Stimulated activated naive B cell treated with anti-CD40 and anti-IgM and Interleukin-4, amounts not matched to agents 10 μg/mL and 1 μg/mL and 100 μg/mL, for 72 hours (primary cell): ENCODE measurements at places on chromosomes 3 and 15.

- H3K27me3 ChIP-seq = no peaks in the 10 kb centered on the region
- H3K36me3 ChIP-seq = no peaks in the 10 kb centered on the region
- H3K4me1 ChIP-seq = no peaks in the 10 kb centered on the region
- H3K4me3 ChIP-seq = no peak overlapping the region
Observed at GRCh38 chr3:26558257-26558656, 64.3 kb upstream of the LRRC3B start.

- no peaks in the 10 kb centered on the region for H3K36me3 ChIP-seq
- no peak overlapping the region for H3K4me3 ChIP-seq
Observed at GRCh38 chr3:37856381-37856780, 5.3 kb upstream of the CTDSPL start.

DNA sequence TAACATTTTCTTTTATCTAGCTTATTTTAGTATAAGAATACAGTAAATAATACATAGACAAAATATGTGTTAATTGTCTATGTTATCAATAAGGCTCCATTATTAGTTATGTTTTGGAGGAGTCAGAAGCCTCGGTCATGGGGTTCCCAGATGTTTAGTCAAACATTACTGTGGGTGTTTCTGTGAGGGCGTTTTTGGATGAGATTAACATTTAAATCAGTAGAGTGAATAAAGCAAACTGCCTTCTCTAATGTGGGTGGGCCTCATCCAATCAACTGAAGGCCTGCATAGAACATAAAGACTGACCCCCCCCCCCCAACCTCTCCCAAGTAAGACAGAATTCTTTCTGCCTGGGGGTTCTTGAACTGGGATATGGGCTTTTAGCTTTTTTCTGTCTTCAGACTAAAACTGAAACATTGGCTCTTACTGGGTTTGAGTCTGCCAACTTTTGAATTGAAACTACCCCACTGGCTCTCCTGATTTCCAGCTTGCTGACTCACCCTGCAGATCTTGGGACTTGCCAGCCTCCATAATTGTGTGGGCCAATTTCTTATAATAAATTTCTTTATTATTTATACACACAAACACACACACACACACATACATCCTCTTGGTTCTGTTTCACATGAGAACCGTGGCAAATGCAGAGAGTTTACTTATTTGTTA is 192.0 kb downstream of the TPRG1 start:
- no peak overlapping the region for H3K4me3 ChIP-seq
- no peaks in the 10 kb centered on the region for H3K4me1 ChIP-seq
- no peak for DNase-seq
- no peaks in the 10 kb centered on the region for H3K36me3 ChIP-seq
- no peak overlapping the region for H3K27ac ChIP-seq

- peaks cover 8% of the 10 kb centered on the region for H3K27me3 ChIP-seq
- H3K4me3 ChIP-seq = no peak overlapping the region
- no peak overlapping the region for H3K27ac ChIP-seq
- H3K36me3 ChIP-seq = no peaks in the 10 kb centered on the region
- DNase-seq = no peak
Observed at GRCh38 chr3:3648988-3649679, 150.1 kb upstream of the LRRN1 start.

GRCh38 chr15:65824031-65824743 is 32.1 kb upstream of the DENND4A start:
- H3K4me3 ChIP-seq = no peak overlapping the region
- DNase-seq = no peak
- H3K36me3 ChIP-seq = no peaks in the 10 kb centered on the region
- peaks cover 40% of the 10 kb centered on the region for H3K4me1 ChIP-seq

- no peak overlapping the region for H3K4me3 ChIP-seq
- no peaks in the 10 kb centered on the region for H3K36me3 ChIP-seq
- H3K27me3 ChIP-seq = peaks cover 4% of the 10 kb centered on the region
- DNase-seq = no peak
Observed at GRCh38 chr3:22360970-22361369, 610.0 kb upstream of the ZNF385D start.

DNA sequence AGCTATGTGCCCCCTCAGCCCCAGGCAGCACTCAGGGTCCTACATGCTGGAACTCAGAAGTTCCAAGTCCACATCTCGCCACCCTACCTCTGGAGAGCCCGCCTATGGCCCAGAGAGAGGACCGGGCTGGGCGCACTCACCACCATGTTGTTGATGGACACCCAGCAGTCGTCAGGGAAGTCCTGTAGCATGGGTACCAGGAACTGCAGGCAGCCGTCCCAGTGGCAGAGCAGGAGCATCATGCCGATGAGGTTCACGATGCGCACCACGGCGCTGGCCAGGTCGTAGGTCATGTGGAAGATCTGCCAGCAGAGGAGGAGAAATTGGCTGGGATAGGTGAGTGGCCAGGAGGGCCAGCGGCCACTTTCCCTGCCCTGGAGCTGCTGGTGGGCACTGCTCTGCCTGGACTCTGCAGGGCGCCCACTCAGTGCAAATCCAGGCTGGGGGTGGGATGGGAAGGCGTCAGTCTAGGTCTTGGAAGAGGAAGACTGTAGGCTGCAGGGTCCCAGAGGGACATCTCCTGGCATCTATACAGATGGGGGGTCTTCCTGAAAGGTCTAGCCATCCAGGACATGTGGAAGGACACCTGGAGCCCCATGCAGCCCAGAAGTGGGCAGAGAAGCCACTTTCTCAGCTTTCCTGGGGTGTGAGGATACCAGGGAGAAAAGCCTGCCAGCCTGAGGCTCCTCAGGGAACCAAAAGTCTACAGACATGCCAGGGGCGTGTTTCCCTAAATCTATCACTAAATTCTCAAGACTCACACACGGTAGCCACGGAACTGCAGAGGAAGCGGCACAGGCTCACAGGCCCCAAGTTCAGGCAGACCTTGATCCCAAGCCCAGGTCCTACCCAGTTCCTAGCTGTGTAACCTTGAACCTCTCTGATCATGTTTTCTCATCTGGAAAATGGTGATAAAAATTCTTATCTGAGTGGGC is 36.5 kb downstream of the HCN4 start:
- peaks cover 5% of the 10 kb centered on the region for H3K4me1 ChIP-seq
- DNase-seq = no peak
- H3K36me3 ChIP-seq = no peaks in the 10 kb centered on the region

GRCh38 chr15:32679298-32679690 is 37.8 kb downstream of the SCG5 start:
- H3K27ac ChIP-seq = no peak overlapping the region
- no peak for DNase-seq
- H3K27me3 ChIP-seq = no peaks in the 10 kb centered on the region
- H3K36me3 ChIP-seq = no peaks in the 10 kb centered on the region
- H3K4me1 ChIP-seq = no peaks in the 10 kb centered on the region

- peaks cover 15% of the 10 kb centered on the region for H3K36me3 ChIP-seq
- no peak for DNase-seq
- no peaks in the 10 kb centered on the region for H3K27me3 ChIP-seq
- H3K27ac ChIP-seq = peak overlapping the region; percentile 99
- H3K4me1 ChIP-seq = peaks cover 35% of the 10 kb centered on the region
Observed at GRCh38 chr3:169772305-169772896, 795 bp upstream of the MYNN start.

- H3K36me3 ChIP-seq = peaks cover 42% of the 10 kb centered on the region
- peaks cover 27% of the 10 kb centered on the region for H3K4me1 ChIP-seq
- peak overlapping the region; percentile 70 for H3K27ac ChIP-seq
- peak overlapping the region; percentile 31 for H3K4me3 ChIP-seq
- H3K27me3 ChIP-seq = no peaks in the 10 kb centered on the region
- no peak for DNase-seq
Observed at GRCh38 chr15:84773716-84774115, 25.3 kb downstream of the ZNF592 start.

DNA sequence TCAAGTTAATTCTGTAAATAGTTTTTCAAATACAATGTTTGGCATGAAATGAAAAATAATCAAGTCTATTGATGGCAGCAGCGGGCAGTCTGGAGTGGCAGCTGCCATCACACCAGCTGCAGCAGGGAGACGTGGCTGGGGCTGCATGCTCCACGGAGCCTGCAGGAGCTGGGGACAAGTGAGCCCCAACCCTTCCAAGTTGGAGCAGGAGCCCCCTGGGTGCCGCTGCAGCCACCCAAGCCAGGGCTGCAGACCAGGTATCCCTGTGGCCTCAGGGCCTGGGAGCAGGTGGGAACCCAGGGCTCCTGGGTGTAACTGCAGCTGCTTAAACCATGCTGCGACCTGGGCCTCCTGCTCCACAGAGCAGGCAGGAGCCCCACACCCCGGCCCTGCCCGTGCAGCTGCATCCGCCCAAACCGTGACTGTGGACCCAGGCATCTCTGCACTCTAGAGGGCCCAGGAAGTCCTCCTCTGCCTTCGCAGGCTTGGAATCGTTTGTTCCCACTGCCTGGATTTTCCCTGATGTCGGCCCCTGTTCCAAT is 257.4 kb downstream of the PLOD2 start:
- H3K36me3 ChIP-seq = no peaks in the 10 kb centered on the region
- DNase-seq = no peak
- no peaks in the 10 kb centered on the region for H3K4me1 ChIP-seq
- H3K27ac ChIP-seq = no peak overlapping the region
- H3K4me3 ChIP-seq = no peak overlapping the region

- DNase-seq = no peak
- H3K27me3 ChIP-seq = no peaks in the 10 kb centered on the region
- no peaks in the 10 kb centered on the region for H3K4me1 ChIP-seq
- H3K36me3 ChIP-seq = peaks cover 84% of the 10 kb centered on the region
- H3K27ac ChIP-seq = peak overlapping the region; percentile 53
Observed at GRCh38 chr3:123159926-123160635, 41.7 kb upstream of the SEC22A start.

DNA sequence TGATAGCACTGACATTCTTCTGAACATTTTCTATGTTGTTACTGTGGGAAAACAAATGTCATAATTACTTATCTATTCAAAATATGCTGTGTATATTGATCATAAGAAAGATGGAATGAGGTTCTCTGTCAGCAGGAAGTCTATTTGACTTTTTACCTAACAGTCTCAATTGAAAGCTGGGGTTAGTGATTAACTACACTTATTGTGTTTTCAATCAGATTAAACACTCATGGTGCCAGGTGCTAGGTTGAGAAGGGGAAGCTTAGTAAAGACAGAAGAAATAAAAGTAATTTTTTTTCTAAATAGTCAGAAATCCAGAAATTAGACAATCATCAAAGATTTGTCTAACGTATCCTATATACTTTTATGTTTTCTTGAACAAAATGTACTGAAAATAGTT is 281.0 kb upstream of the NR2E3 start:
- H3K27ac ChIP-seq = no peak overlapping the region
- H3K36me3 ChIP-seq = no peaks in the 10 kb centered on the region
- DNase-seq = no peak
- no peak overlapping the region for H3K4me3 ChIP-seq

- no peaks in the 10 kb centered on the region for H3K36me3 ChIP-seq
- H3K27me3 ChIP-seq = peaks cover 22% of the 10 kb centered on the region
- H3K4me3 ChIP-seq = no peak overlapping the region
- H3K27ac ChIP-seq = no peak overlapping the region
Observed at GRCh38 chr3:127367593-127367992, 79.7 kb upstream of the PRR20G start.

GRCh38 chr3:72247645-72248388 is 462.9 kb upstream of the PROK2 start:
- peaks cover 19% of the 10 kb centered on the region for H3K4me1 ChIP-seq
- peak overlapping the region; percentile 1 for H3K4me3 ChIP-seq
- DNase-seq = no peak
- H3K27ac ChIP-seq = no peak overlapping the region

DNA sequence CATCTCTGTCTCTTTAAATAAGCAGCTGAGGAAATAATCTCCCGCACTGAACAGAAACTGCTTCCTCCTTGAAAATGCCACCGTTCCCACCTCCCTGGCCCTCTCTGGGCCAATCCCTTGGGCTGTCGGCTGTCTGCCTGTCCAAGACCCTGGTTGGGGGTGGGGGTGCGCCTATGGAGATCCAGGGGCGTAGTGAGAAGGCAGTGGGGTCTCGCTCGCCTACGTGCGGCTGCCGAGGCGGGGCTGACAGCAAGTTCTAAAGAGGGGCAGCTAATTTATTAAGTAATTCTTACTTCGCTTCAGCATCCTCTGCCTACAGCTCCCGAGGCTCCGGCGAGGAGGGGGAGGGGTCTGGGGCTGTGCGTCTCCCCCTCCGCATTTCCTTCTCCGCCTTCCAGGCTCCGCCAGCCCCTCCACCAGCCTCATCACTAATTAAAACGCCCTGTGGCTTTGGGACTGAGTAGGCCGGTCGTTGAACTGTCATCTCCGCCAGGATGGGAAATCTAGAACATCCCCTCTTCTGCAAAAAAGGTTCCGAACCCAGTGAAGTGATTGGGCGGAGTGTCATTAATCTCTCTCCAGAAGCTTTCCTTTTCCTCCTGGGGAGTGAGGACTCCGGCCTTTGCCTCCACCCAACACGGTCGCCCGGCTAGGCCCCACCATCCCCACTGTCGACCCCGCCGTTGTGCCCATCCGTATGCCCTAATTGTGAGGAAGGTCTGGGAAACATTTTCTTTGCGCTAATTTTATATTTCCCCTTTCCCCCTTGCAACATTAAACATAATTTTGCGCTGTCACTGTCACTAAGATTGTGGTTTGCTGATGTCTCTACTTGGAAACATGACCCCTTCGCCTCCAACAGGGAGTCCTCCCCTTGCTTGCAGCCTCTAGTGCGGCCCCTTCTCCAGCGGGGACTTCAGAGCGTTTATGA is 16.9 kb downstream of the NR2F2 start:
- no peak overlapping the region for H3K27ac ChIP-seq
- no peaks in the 10 kb centered on the region for H3K36me3 ChIP-seq
- DNase-seq = no peak
- H3K4me1 ChIP-seq = peaks cover 14% of the 10 kb centered on the region
- peak overlapping the region; percentile 4 for H3K4me3 ChIP-seq

DNA sequence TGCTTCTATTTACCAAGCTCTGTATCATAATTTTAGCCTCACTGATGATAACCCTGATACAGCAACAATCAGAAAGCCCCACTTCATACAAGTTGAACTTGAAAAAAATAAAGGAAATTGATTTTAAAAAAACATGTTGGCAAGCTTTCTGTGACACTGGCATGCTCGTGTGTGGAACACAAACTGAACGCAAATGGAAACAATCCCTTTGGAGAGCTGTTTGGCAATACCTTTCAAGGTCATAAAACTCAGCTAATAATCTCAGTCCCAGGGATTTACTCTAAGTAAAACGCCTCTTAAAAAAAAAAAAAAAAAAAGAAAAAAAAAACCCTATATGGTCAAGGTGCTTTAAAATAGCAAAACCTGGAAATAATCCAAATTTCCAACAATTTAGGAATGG is 166.7 kb upstream of the BCL6 start:
- no peaks in the 10 kb centered on the region for H3K36me3 ChIP-seq
- H3K4me1 ChIP-seq = peaks cover 14% of the 10 kb centered on the region
- H3K4me3 ChIP-seq = no peak overlapping the region
- H3K27me3 ChIP-seq = peaks cover 11% of the 10 kb centered on the region

DNA sequence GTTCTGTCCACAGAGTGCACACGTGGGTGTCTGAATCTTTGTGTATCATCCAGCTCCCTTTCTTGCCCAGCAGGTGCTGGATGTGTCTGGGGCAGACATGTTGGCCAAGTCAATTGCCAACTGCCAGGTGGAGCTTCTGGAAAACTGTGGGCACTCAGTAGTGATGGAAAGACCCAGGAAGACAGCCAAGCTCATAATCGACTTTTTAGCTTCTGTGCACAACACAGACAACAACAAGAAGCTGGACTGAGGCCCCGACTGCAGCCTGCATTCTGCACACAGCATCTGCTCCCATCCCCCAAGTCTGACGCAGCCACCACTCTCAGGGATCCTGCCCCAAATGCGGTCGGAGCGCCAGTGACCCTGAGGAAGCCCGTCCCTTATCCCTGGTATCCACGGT is 12.5 kb upstream of the RPP14 start:
- no peak for DNase-seq
- H3K27me3 ChIP-seq = no peaks in the 10 kb centered on the region
- H3K36me3 ChIP-seq = peaks cover 53% of the 10 kb centered on the region
- H3K27ac ChIP-seq = no peak overlapping the region
- H3K4me3 ChIP-seq = no peak overlapping the region

GRCh38 chr15:69293741-69294615 is 4.7 kb upstream of the PAQR5 start:
- H3K4me1 ChIP-seq = peaks cover 1% of the 10 kb centered on the region
- no peak overlapping the region for H3K4me3 ChIP-seq
- no peak overlapping the region for H3K27ac ChIP-seq
